ENCODE measurements at places on chromosomes 7 and 10.

DNA sequence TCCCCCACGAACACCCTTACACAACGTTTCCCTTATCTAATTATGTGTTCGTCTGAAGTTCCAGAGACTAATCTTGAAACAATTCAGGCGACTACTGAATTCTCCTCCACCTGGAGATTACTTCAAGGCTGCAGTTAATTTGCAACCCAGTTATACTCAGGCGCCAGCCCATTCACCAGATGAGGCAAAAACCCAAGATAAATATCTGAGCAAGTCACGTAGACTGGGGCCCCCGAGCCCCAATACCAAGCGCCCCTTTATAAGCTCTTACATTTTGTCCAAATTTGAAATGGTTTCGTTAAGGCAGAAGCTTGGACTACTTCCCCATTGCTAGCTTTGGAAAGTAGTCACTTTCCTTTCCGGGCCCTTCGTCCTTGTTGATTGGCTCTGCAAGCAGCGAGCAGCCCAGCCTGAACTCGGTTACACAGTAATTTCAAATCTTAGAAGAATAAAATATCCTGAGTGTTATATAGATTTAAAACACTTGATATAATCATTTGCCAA is 1.2 kb downstream of the TPK1 start:
- DNase-seq = no peak

DNA sequence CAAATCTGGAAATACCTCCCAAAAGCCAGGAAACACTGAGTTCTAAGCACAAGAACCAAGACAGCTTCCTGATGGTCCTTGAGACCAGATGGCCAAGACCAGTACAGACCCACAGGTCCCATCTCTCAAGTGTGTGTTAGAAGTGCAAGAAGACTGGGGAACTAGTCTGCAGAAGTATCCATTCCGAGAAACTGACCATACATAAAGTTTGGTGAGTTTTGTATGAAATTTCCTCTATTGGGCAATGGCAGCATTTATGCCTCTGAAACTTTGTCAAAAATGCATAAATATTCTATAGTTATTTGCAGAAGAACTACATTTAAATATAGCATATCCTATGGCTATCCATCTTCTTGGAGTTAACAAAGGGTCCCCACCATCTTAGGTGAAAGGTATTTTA is 137.5 kb downstream of the LRRN3 start:
- no peak for DNase-seq

GRCh38 chr7:117572856-117573620 is 93.2 kb downstream of the CFTR start:
- no peak for DNase-seq

- no peak for DNase-seq
Measured at GRCh38 chr7:82760074-82760473, 316.5 kb upstream of the CACNA2D1 start.
